Upper lobe of left lung (tissue), 6 donors: ENCODE measurements at places on chromosomes 12 and 14.

DNA sequence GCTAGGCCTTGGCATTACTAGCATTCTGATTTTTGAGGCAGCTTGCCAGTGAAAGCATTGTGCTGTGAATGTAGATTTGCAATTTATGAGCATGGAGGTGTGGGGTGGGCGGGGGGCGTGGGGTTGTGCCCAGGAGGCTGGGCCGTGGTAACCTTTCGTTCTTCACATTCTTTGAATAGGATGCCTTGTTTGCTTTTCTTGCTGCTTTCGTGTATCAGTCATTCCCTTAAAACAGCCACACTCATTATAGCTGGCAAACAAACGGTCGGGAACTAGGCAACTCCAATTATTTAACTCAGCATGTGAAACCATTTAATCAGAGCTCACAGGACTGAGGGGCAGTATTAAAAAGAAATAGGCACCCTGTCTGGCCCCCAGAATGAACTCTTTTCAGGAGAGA is 115.9 kb upstream of the PELI2 start:
- DNase-seq: peak; percentile 5
- no peak overlapping the region for H3K27ac ChIP-seq
- peaks cover 6% of the 10 kb centered on the region for H3K4me1 ChIP-seq
- no peaks in the 10 kb centered on the region for H3K27me3 ChIP-seq
- no peak overlapping the region for H3K4me3 ChIP-seq
- no peaks in the 10 kb centered on the region for H3K36me3 ChIP-seq

DNA sequence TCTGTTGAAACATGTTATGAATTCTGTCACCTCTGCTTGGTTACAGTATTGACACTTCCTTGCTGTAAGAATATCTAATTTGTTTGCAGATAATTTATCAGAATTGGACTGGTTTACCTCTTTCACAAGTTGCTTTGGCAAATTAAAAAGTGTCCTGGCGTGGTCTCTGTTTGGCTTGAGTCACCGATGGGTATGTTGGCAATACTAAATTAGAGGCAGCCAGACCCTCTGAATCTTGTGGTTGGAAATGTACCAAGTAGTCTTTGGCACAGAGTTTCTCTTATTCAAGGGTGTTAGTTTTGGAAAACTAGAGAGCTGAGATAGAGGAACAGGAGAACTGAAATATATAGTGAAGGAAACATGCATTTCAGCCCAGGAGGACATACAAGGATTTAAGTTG is 521.1 kb upstream of the MGAT4C start:
- no peak overlapping the region for H3K27ac ChIP-seq
- no peaks in the 10 kb centered on the region for H3K4me1 ChIP-seq
- no peaks in the 10 kb centered on the region for H3K27me3 ChIP-seq

DNA sequence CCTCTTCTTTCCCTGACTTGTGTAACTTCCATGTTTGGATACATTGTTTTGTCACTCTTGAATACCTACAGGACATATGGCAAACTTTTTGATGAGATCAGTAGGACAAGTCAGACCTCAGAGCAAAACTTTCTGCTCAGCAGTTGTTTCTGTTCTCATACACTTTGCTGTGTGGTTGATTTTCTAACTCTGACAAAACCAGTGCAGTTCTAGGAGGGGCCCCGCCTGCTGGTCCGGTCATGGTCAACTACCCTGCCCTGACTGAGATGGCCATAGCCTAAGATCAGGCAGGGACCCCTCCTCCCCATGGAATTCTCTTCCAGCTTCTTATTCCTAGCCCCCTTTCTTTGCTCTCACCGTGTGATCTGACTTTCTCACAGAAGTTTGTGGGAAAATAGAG is 92.8 kb downstream of the OTOGL start:
- H3K4me3 ChIP-seq: no peak overlapping the region
- H3K27ac ChIP-seq: no peak overlapping the region
- H3K36me3 ChIP-seq: no peaks in the 10 kb centered on the region

DNA sequence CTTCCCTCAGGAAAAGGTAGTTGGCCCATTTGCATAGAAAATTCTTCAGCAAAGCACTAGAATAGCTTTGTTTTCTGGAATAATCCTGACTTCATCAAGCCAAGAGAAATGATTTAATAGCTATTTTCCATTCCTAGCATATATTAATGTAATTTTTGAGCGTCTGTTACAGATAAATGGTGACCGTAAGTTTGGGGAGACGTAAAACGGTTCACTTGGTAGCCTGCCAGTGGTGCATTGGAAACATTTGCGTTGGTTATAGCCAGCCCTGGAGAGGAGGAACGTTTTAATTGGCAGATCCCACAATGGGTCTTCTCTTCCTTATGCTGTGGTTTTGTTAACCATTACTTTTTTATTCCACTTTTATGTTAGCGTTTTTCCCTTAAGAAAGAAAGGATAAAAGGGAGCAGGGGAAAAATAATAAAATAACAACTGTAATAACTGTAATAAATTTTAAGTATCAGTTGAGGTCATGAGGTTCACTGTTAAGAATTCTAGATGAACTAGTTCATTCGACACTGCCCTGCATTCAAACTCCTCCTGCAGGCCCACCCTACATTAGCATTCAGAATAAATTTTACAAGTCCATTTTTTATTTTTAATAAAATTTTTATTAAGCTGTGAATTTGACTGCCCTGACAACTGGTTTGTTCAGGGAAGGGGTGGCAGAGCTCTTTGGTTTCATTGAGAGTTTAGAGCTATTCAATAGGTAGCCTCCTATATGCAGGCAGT is 300.7 kb downstream of the ERC1 start:
- H3K36me3 ChIP-seq: no peaks in the 10 kb centered on the region
- no peak overlapping the region for H3K27ac ChIP-seq
- no peak overlapping the region for H3K4me3 ChIP-seq
- H3K27me3 ChIP-seq: no peaks in the 10 kb centered on the region
- no peak for DNase-seq

- H3K4me1 ChIP-seq: peaks cover 5% of the 10 kb centered on the region
- peaks cover 7% of the 10 kb centered on the region for H3K27me3 ChIP-seq
Observed at GRCh38 chr12:98743362-98743953, 98.4 kb downstream of the APAF1 start.

DNA sequence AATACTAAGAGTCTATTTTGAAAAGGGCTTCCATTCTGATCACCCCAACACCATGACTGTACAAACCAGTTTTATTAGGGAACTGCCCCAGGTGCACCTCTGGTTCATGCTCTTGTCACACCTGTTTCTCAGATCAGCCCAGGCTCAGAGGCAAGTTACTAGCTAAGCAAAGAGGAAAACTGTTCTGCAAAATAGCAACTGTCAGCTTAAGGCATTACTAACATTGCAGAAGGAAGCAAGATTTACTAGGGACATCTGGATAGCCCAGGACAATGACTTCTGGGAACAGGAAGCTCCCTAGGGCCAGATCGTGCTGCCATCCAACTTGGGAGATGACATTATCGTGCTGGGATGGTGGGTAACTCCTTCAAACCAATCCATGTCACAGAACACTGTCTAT is 30.1 kb downstream of the ANAPC7 start:
- H3K4me1 ChIP-seq: peaks cover 16% of the 10 kb centered on the region
- H3K27me3 ChIP-seq: no peaks in the 10 kb centered on the region
- H3K27ac ChIP-seq: no peak overlapping the region
- no peak for DNase-seq
- H3K4me3 ChIP-seq: no peak overlapping the region

DNA sequence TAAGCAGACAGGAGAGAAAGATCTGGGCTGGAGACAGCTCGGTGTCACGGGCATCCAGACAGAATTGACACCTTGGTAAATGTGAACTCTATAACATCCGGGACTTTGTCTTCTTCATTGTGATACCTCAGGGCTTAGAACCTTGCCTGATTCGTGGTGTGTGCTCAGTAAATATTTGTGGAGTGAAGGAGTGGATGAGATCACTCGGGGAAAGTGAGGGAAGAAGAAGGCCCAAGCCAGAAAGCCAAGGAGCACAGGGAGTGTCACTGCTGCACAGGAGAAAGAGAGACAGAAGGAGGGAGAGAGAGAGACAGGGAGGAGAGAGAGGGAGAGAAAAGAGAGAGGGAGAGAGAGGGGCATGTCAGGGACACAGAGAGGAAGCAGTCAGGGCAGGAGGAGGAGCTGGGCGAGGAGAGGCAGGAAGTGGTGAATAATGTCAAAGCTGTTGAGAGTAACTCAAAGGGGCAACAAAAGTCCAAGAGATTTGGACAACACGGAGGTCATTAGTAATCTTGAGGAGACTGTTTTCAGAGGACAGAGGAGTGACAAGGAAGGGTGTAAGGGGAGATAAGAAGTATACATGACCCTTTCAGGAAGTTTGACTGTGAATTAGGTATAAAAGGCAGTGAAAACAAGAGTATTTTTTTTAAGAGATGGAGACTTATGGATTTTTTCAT is 141.6 kb upstream of the MAX start:
- H3K4me3 ChIP-seq: no peak overlapping the region
- H3K36me3 ChIP-seq: no peaks in the 10 kb centered on the region
- no peaks in the 10 kb centered on the region for H3K27me3 ChIP-seq
- H3K4me1 ChIP-seq: peaks cover 17% of the 10 kb centered on the region
